CD4-positive, alpha-beta T cell treated with Interleukin-21 for 1 hour (primary cell): ENCODE measurements at places on chromosomes 16 and 17.

DNA sequence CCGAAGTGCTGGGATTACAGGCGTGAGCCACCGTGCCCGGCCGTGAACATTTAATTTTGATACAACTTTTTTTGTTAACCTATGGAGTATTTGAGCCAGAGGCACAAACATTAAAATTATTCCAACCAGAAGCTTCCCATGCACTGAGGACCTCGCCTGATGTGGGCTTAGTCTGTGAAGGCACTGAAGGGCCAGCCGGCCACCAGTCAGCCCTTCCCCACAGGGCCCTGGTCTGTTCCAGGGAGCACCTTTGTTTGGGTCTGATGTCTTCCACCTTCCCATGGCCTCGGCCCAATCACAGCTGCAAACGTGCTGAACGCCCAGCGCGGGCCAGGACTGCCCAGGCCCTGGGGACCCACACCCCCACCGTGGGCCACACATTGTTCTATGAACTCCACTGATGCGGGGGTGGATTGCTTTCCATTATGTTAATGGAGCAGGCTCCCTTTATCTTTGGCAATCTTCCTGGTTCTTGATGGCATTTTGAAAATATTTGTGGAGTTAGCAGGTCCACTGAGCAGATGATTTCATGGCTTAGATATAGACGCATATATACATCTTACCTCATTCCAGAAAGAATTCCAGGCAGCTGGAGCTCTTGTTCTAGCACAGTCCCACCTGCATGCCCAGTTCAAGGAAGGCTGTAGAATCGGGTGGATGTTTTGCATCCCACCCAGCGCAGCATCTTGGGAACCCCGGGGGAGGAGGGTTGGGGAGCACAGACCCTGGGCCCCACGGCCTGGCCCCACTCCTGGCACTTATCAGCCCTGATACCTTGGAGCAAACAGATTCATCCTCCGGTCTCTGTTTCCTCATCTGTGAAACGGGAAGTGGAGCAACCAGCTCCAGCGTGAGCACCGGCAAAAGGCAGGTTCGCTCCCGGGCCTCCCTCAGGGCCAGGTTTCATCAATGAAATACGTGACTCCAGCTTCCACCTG, 14.5 kb downstream of the SPIRE2 start:
- no peak for DNase-seq

DNA sequence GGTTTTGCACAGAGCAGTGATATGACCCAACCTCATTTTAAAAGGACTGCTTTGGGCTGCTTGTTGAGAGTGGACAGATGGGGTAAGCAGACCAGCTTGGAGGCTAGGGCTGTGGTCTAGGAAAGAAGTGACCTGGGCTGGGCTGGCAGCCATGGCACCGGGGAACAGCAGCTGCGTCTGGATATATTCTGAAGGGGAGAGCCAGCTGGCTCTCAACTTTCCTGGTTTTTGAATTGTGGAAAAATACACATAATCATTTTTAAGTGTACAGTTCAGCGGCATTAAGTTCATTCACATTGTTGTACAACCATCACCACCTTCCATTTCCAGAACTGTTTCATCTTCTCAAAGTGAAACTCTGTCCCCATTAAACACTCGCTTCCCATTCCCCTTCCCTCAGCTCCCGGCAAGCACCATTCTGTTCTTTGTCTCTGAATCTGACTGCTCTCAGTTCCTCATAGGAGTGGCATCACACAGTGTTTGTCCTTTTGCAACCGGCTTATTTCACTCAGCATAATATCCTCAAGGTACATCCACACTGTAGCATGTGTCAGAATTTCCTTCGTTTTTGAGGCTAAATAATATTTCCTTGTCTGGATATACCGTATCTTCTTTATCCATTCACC, 113.2 kb downstream of the SPECC1 start:
- no peak for DNase-seq

- DNase-seq, result no peak
These were observed 4.8 kb upstream of the UTS2R start for GRCh38 chr17:82366749-82367148.

DNA sequence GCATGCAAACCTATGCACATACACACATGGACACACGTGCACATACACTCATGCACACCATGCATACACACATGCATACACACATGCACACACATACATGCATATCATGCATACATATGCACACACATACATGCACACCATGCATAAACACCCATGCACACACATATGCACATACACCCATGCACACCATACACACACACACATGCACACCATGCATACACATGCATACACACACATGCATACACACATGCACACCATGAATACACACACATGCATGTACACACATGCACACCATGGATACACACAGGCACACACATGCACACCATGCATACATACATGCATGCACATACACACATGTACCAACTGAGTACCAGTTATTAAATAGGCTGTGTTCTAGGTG, 543.3 kb upstream of the EEF2KMT start:
- no peak for DNase-seq

- DNase-seq, result no peak
These were observed 2.0 kb downstream of the WNK4 start for GRCh38 chr17:42782166-42783061.

GRCh38 chr16:64910356-64910755, 211.5 kb downstream of the CDH11 start:
- DNase-seq, result no peak

- no peak for DNase-seq
These were observed 1.0 kb upstream of the CCNF start for GRCh38 chr16:2428051-2428783.

- DNase-seq, result no peak
These were observed 155.7 kb upstream of the TNRC6C start for GRCh38 chr17:77802811-77803220.

GRCh38 chr17:32033223-32033622, 26.0 kb downstream of the LRRC37B start:
- DNase-seq, result no peak

DNA sequence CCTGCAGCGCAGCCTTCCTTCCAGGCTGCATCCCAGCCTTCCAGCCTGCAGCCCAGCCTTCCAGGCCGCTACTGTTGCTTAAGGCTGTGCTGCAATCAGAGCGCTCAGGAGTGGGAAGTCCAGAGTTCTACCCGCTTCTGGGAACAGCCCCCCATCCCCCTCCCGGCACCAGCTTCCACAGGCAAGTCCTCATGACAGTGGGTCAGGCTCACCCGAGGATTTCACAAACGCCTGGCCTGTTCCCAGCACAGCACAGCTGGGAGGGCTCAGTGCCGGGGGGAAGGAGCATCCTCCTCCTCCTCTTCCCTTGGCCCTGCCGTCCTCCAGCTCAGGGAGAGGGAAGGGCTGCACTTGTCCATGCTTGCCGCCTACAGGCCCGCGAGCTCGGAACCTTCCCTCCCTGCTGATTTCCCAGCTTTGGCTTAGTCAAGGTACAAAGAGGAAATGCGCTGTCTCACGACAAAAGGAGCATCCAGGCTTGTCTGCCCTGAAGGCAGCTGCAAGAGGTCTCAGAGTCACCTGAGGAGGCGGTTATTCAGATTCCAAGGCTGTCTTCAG, 8.3 kb downstream of the SOCS3 start:
- DNase-seq, result no peak

DNA sequence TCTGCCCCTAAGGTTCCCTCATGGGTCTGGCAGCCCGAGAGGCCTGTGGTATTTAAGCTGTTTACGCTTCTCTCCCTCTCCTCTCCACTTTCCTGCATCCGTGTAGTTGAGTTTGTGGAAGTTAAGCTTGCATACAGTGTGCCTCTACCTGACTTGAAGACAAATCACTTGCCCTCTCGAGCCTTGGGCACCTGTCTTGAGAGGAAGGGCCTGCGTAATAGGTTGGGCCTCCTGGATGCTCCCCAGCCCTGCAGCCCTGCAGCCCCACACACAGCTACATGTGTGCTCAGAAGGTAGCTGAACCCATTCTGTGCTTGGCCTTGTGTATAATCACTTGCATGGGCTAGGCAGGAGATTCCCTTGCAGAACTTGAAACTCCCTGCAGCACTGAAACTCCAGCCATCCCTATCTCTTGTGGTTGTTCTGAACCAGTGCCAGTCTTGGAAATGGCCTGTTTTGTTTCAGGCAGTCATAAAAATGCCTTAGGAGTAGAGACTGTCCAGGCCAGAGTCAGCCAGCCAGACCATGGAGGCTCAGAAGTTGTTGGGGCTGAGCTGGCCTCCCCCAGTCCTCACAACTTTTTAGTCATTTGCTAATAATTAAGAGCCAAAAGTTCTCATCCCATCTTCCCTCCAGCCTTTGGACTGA, 134.6 kb downstream of the CLEC16A start:
- DNase-seq, result no peak

DNA sequence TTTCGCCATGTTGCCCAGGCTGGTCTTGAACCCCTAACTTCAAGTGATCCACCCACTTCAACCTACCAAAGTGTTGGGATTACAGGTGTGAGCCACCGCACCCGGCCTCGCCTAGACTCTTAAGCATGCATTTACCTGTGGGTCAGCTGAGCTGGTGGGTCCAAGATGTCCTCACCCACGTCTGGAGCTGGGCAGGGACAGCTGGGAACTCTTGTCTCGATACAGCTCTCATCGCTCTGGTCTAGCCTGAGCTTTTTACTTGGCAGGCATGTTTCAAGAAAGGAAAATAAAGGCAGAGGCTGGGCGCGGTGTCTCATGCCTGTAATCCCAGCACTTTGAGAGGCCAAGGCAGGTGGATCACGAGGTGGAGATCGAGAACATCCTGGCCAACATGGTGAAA, 56.9 kb upstream of the PHOSPHO1 start:
- DNase-seq, result no peak

DNA sequence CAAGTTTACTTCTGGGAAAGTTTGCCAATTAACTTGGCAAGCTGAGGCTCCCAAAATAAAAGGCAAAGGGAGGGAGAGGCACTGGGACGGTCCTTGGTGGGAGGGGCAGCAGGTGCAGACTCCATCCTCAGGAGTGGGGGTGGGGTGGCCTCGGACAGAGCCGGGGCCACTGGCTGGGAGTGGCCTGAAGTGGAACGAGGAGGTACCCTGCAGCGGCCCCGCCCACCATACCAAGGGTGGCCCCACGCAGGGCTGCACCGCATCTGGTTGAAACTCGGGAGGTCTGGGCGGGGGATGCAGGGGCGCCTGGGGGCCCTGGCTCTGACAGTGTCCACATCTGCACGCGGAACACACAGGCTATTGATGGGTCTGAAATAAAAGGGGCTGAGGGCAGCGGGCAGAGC, 42.4 kb upstream of the SLC38A10 start:
- no peak for DNase-seq

GRCh38 chr16:83807327-83807709, 460 bp upstream of the HSBP1 start:
- DNase-seq, result no peak

DNA sequence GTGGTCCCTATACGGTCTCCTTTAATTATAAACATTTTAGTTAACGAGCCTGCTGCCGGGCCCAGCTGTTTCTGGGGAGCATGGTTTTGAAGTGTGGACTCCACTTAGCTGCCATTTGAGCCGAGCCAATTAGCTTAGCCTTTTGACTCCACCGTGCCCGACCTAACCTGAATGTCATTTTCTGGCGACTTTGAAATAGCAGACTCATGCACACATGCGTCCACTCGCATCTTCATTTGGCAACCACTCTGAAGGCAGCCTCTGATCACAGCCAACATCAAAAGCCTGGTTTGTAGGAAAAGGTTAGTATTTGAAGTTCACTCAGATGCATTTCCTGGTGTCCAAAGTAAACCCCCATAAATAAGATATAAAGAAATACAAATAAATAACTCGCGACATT, 16.8 kb downstream of the AXIN2 start:
- DNase-seq, result no peak

DNA sequence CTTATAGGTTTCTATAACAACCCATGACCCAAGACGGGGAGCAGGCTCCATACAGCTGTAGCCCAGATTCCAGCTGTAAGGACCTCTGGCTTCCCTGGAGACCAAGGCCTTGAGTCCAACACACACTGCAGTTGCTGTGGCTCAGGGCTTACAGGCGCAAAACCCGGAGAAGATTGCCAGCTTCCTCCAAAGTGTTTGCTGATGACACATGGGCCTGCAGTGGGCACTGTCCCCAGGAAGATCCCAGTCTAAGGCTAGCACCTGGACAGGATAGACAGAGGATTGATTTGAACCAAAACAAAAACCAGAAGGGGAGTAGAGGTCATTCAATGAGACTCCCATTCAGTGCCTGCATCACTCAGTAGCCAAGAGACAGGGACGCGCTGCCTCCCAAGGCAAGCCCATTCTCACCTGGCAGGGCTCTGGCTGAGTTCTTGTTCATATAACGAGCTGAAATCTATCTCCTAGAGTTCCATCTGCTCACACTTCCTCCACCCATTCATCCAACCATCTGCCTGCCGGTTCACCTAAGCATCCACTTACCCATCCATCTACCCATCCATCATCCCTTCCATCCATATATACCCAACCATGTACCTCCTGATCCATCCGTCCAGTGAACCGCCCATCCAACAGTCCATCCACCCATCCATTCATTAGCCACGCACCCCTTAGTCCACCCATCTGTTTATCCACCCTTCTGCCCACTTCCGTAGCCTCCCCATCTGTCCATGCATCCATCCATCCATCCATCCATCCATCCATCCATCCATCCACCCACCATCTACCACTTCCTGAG, 10.2 kb downstream of the RAB11FIP4 start:
- DNase-seq, result no peak

GRCh38 chr17:17468217-17469010, 8.4 kb upstream of the MED9 start:
- no peak for DNase-seq

GRCh38 chr16:56278196-56278855, 87.0 kb downstream of the GNAO1 start:
- no peak for DNase-seq
